ENCODE measurements at places on chromosomes 6 and 20. TPM values are rescaled to one million over a fixed set of nuclear protein-coding genes. Genes with fewer than 3 reads are reported as not detected.

Gene GPSM3
- total RNA-seq = 1.4 TPM

Gene EPPIN
- total RNA-seq = not detected

Gene OOEP
- not detected for total RNA-seq

Gene RCAN2
- total RNA-seq = 42.7 TPM

Gene ID4
- total RNA-seq = 309 TPM

Gene MROH8
- total RNA-seq = 9.9 TPM

Gene CCN6
- not detected for total RNA-seq

Gene CPNE5
- total RNA-seq = 36.0 TPM

Gene ZHX3
- total RNA-seq = 24.5 TPM

Gene TMEM200A
- 21.2 TPM for total RNA-seq

Gene ALDH5A1
- 43.6 TPM for total RNA-seq

Gene PGC
- total RNA-seq = not detected

Gene TNNC2
- not detected for total RNA-seq

Gene PRKN
- 10.8 TPM for total RNA-seq

Gene SMOC2
- total RNA-seq = 9.2 TPM

Gene PRSS35
- 3.7 TPM for total RNA-seq

Gene HNF4A
- not detected for total RNA-seq

Gene TRIM31
- total RNA-seq = not detected

Gene PTK6
- not detected for total RNA-seq

Gene TMC2
- 3.5 TPM for total RNA-seq

Gene PDCD2
- total RNA-seq = 40.6 TPM

Gene GLP1R
- total RNA-seq = 1.6 TPM

Gene ELOVL2
- total RNA-seq = 35.3 TPM

Gene CCM2L
- 3.7 TPM for total RNA-seq

Gene OR2B6
- not detected for total RNA-seq

Gene R3HDML
- not detected for total RNA-seq

Gene WFDC8
- total RNA-seq = not detected

Gene CFAP206
- 14.8 TPM for total RNA-seq

Gene E2F3
- total RNA-seq = 10.1 TPM

Gene GCNT2
- total RNA-seq = 21.7 TPM

Gene ECT2L
- total RNA-seq = 1.2 TPM

Gene PMEPA1
- 16.1 TPM for total RNA-seq

Gene HEY2
- total RNA-seq = 2.8 TPM

Gene CDC25B
- total RNA-seq = 10.1 TPM

Gene HLA-B
- total RNA-seq = 56.7 TPM

Gene DACT2
- 4.6 TPM for total RNA-seq

Gene MAP3K5
- 16.1 TPM for total RNA-seq

Gene PRRT1
- total RNA-seq = 0.69 TPM

Gene FAM209B
- not detected for total RNA-seq

Gene ANGPT4
- 0.23 TPM for total RNA-seq

Gene ELOVL4
- total RNA-seq = 73.6 TPM

Gene HRH3
- 2.3 TPM for total RNA-seq

Gene FOXS1
- total RNA-seq = 1.4 TPM

Gene LHFPL5
- 2.1 TPM for total RNA-seq

Gene PHACTR3
- 43.8 TPM for total RNA-seq

Gene EBF4
- 15.7 TPM for total RNA-seq

Gene CCND3
- 16.6 TPM for total RNA-seq

Gene KIFC1
- 5.8 TPM for total RNA-seq
